HCT116 (cell line): ENCODE measurements at places on chromosomes 3 and 15. TPM values are rescaled to one million over a fixed set of nuclear protein-coding genes. Genes with fewer than 3 reads are reported as not detected.

DNA sequence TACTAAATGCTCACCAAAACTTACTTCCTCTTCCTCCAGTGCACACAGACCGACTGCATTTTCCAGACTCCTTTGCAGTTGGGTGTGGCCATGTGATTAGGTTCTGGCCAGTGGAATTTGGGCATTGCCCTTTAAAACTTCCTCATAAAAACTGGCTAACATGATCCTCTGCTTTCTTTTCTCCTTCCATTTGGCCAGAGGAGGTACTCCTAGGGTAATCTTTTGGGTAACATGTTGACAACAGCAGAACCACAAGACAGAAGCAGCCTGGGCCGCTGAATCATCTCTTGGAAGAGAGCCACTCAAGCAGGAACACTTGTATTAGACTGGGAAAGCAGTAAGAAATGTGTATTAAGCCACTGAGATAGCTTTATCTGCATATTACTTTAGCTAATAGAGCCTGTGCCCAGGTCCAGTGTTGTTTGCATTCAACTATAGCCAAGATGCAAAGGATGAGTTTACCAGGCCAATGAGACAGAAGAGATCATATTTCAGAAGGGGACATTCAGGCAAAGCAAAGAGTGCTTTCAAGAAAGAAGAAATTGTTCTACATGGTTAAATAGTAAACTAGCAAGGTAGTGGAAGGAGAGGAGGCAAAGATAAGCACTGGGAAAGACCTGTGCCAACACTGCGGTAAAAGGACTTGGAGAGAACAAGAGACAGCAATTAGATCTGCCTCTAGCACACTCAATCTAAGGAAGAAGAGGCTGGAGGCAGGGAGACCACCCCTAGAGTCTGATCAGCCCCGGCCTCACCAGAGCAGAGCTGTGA lies 79.8 kb downstream of the PLCH1 start:
- H3K4me3 ChIP-seq = peak overlapping the region; percentile 25; the same call in 1 of the 2 replicates
- DNase-seq = peak; percentile 38
- peak overlapping the region; percentile 21; the same call in 1 of the 2 replicates for H3K27ac ChIP-seq
- H3K36me3 ChIP-seq = no peaks in the 10 kb centered on the region

C3orf52 gene
- total RNA-seq = 14.3 TPM

- no peak overlapping the region for H3K27ac ChIP-seq
- no peak for DNase-seq
- no peaks in the 10 kb centered on the region for H3K4me1 ChIP-seq
- peaks cover 20% of the 10 kb centered on the region for H3K27me3 ChIP-seq
- H3K36me3 ChIP-seq = no peaks in the 10 kb centered on the region
These were observed 289.5 kb upstream of the RGMA start for GRCh38 chr15:93378558-93378957.

- no peaks in the 10 kb centered on the region for H3K36me3 ChIP-seq
- H3K4me3 ChIP-seq = no peak overlapping the region
- H3K27me3 ChIP-seq = no peaks in the 10 kb centered on the region
- no peak overlapping the region for H3K27ac ChIP-seq
These were observed 109.6 kb upstream of the RBMS3 start for GRCh38 chr3:29171043-29171990.

CCDC9B gene
- total RNA-seq = 15.6 TPM

MCF2L2 gene
- total RNA-seq = 1.5 TPM

DNA sequence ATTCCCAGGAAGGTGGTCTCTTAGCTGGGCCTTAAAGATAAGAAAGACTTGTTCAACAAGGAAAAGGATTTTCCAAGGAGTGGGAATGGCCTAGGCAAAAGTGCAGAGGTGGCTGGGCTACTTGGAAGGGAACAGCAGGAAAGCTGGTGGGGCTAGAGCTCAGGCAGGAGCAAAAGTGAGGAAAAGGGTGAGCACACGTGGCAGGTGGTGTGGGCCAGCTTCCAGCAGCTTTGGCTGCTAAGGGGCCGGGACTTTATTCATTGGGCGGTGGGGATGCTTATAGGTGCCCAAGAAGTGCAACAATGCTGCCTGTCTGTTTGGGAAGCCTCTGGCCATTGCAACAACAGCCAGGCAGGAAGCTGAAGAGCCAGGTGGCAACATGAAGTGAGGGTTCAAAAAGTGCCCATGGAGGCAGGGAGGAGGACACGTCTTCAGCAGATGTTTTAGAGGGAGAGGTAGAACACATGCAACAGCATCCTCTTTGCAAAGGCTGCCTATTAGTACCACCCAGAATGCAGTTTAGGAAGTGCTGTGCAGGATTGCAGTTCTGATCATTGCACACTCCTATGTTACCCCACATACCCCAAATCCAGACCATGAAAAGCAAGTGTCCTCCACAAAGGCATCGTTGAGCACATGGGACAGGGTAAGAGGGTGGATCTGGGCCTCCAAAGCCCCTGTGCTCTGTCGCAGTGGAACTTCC lies 13.8 kb downstream of the ALDH1A3 start:
- no peak for DNase-seq
- peaks cover 33% of the 10 kb centered on the region for H3K36me3 ChIP-seq
- H3K4me3 ChIP-seq = no peak overlapping the region
- no peaks in the 10 kb centered on the region for H3K27me3 ChIP-seq
- H3K27ac ChIP-seq = no peak overlapping the region

GRIP2 gene
- 0.34 TPM for total RNA-seq

DNA sequence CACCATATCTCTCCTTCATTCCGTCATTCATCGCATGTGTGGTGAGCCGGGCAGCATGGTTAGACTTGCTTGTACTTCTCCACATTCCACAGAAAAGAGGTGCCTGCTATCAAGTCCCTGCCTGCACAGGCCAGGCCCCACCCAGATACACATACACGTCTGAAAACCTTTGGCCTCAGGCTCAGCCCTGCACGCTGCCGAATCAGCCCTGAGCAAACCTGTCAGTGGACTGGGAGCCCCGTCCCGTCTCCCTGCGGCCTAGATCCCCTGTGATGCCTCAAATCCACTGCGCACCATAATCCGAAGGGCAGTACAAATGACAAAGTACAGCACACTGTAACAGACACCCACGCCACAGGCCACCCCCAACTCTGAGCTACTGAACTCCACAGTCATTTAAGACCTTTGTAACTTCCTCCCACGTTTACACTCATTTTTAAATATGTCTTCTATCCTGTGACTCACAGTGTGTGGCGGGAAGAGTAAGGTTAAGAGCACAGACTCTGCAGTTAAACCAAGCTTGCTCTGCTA lies 67.1 kb downstream of the MB21D2 start:
- H3K4me3 ChIP-seq = peak overlapping the region; percentile 23; the same call in 1 of the 2 replicates
- DNase-seq = no peak
- H3K27me3 ChIP-seq = no peaks in the 10 kb centered on the region
- no peak overlapping the region for H3K27ac ChIP-seq
- H3K4me1 ChIP-seq = peaks cover 24% of the 10 kb centered on the region

DNA sequence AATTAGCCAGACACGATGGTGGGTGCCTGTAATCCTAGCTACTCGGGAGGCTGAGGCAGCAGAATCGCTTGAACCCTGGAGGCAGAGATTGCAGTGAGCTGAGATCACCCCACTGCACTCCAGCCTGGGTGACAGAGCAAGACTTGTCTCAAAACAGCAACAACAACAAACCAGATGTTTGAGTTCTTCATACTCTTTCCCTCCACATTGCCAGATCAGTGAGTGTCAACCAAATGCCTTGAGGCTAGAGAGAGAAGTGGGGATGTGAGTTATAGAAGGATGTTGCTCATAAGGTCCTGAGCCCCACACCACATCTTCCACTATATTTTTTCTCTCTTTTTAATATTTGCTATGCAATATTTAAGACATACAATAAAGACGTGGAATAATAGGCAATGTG lies 19.8 kb downstream of the MAPKBP1 start:
- H3K27me3 ChIP-seq = no peaks in the 10 kb centered on the region
- H3K36me3 ChIP-seq = no peaks in the 10 kb centered on the region
- DNase-seq = no peak
- peaks cover 51% of the 10 kb centered on the region for H3K4me1 ChIP-seq
- no peak overlapping the region for H3K27ac ChIP-seq
- no peak overlapping the region for H3K4me3 ChIP-seq

GRCh38 chr3:43206632-43207031 lies 79.7 kb upstream of the SNRK start:
- H3K36me3 ChIP-seq = no peaks in the 10 kb centered on the region
- no peak for DNase-seq
- no peak overlapping the region for H3K27ac ChIP-seq

DNA sequence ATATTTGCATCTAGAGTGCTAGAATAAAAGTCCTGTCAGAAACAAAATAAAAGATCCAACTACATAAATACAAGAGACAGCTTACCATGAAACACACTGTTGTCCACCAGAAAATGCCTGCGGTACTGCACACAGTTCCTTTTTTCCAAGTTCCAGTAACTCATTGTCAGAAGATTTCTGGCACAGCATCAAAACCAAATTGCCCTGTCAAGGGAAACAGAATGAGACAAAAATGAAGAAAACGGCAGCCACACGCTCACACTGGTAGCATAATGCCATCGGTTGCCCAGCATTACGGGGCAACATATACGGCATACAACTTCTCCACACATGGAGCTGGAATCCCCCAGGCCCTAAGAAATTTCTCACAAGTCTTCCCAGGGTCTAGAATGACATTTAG lies 40.8 kb downstream of the PLCH1 start:
- no peak for DNase-seq
- no peak overlapping the region for H3K27ac ChIP-seq
- H3K27me3 ChIP-seq = no peaks in the 10 kb centered on the region

- H3K4me1 ChIP-seq = peaks cover 2% of the 10 kb centered on the region; the same call in 1 of the 2 replicates
- 0 out of 2 replicates have a peak, but pooled peaks cover 6% of the 10 kb centered on the region for H3K36me3 ChIP-seq
- H3K4me3 ChIP-seq = no peak overlapping the region
- H3K27me3 ChIP-seq = no peaks in the 10 kb centered on the region
- no peak overlapping the region for H3K27ac ChIP-seq
These were observed 10.3 kb downstream of the ANKRD28 start for GRCh38 chr3:15787526-15787925.

DNA sequence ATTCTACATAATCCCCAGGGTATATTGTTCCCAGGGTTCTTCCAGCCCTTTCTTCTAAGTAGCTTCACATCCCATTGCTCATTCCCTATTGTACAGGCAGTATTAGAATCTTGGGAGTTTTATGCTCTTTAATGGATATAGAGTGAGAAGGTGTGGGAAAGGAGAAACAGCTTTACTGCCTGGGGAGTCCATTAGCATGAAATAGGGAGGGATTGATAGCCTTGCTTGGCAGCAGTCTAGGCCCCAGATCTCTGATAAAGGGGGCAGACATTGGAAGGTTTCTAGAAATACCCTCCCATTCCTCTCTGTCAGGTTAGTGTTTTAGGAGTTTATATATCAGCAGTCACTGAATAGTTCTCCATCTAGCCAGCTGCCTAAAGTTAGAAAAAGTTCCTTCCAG lies 334.3 kb downstream of the UNC13C start:
- H3K4me3 ChIP-seq = no peak overlapping the region
- no peak for DNase-seq
- H3K27ac ChIP-seq = no peak overlapping the region
- H3K36me3 ChIP-seq = no peaks in the 10 kb centered on the region

DNA sequence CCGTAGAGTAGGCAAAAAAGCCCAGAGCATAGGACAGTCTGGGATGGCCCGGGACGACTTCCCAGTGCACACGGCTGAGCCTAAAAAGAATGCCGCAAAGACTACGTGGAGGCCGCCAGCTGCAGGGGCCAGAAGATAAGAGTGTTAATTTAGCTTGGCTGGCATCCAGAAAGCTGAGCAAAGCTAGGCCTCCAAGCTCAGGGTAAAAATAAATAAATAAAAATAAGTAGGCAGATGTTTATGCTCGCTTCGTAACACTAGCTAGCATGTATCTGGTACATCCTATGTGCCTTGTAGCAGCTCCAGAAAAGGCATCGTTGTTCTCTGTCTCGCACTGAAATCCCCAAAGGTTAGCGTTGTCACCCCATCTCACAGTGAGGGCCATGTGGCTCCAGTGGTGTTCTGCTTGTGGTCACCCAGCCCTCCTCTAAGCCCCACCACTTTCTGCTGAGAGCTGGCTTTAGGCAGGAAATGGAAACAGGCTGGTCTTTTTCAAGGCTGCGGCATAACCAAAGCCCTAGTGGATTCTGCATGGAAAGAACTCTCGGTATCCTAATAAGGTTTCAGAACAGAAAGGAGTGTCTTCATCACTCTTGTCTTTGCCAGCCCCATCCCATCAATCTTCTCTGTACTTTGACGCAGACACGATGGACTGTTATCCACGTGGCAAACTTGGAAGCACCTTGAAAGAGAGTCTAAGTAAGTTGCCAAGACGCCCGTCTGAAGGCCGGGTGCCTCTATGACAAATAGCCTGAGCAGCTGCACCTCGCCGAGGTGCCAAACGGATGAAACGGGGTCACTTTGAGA lies 58.1 kb upstream of the MEF2A start:
- H3K4me3 ChIP-seq = no peak overlapping the region
- no peaks in the 10 kb centered on the region for H3K27me3 ChIP-seq
- no peaks in the 10 kb centered on the region for H3K36me3 ChIP-seq

CCDC12 gene
- total RNA-seq = 46.5 TPM

- H3K4me3 ChIP-seq = no peak overlapping the region
- no peaks in the 10 kb centered on the region for H3K4me1 ChIP-seq
- DNase-seq = no peak
- H3K27me3 ChIP-seq = no peaks in the 10 kb centered on the region
- no peak overlapping the region for H3K27ac ChIP-seq
- H3K36me3 ChIP-seq = no peaks in the 10 kb centered on the region
These were observed 58.3 kb upstream of the TMEM115 start for GRCh38 chr3:50417637-50418033.

SPSB4 gene
- total RNA-seq = 0.57 TPM

DNA sequence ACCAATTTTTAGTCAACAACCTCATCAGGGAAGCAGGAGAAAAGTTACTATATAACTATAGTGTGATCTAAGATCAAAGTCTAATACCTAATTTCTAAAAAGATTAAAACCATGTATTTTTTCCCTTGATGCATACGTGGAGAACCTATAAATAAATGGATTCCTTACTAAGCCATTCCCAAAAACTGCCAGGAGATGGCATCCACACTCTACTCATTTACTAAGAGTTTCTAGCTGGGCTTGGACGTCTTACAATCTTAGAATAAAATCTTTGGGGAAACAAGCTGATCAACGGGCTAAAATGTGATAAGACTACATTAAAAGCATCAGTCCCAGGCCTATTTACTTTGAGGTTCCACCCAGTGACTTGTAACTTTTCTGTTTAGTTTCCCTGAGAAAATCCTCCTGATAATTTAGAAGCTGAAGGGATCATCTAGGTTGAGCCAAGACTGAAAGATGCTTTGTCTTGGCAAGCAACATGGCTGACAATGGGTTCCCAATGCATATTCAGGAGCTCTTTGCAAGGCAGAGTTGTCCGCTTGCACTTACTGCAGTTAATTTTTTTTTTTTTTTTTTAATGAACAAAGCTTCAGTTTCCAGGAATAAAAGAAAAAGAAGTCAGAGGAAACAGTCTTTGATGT lies 85.5 kb upstream of the FGF12 start:
- H3K4me1 ChIP-seq = no peaks in the 10 kb centered on the region
- H3K27ac ChIP-seq = no peak overlapping the region
- no peaks in the 10 kb centered on the region for H3K27me3 ChIP-seq
- DNase-seq = peak; percentile 49
